CD4-positive, alpha-beta T cell treated with Interferon gamma for 1 hour (primary cell): ENCODE measurements at places on chromosomes 4 and X.

DNA sequence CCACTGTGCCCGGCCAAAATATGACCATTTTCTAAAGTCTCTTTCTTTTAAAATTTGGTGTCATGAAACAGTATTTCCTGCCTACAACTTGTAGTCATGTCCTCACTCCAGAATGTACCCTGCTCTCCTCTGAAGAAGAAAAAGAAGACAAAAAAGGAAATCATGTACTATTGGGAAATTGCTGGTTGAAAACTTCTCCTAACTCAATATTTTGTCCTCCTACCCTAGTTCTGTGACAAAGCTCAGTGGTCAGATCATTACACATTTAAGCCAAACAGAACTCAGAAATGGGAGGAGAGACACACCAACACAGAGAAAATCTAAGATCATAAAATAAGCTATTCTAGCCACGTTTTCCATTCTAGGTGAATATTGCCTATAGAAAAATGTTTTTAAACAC lies 127.7 kb downstream of the IRF2 start:
- no peak for DNase-seq

DNA sequence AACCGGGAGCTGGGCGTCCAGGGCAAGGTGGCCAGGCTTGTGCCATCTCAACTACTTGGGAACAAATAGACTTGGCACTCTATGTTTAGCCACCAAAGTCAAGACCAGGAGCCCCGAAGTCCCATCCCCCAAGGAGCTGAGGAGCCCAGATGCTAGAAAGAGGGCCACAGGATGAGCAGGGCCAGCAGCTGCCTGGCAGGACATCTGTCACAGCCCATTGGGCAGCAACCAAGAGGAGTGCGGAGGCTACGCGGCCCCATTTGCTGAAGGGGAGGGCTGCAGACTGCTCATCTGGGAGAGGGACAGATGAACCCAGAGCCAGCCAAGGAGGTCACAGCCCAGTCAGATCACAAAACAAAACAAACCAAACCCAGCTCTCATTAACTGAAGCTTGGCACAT lies 22.9 kb upstream of the SOWAHD start:
- DNase-seq: no peak

DNA sequence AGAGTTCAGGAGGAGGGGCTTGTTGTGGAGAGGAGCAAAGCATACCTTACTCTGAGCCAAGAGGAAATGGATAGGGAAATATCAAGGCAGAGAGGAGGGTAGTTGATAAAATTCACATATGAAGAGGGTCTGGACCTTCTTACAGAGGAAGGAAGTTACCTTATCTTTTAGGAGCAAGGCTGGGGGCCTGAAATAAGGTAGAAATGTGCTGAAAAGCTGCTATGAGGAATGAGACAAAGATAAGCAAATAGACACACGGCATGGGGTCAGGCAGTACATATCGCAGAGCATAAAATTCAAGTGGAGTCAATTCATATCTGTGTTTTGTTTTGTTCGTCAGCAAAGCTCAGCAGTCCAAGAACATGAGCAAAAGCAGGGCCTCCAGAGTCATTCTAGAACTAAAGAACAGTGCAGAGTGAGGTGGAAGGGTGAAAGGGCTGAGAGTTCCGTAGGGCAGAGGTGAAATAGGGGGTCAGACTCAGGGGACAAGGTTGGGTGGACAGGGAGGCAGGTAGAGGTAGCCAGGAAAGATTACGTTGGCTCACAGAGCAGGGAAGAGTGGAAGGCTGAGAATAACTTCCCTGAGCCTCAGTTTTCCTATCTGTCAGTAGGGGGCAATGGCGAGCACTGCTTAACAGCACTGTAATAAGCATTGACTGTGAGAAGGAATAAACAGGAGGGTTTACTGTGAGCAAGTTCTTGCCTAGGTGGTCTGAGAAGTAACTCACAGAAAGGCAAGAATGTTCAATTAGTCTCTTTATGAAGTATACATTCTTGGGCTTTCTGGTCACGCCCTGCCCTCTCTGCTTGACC lies 9.2 kb downstream of the VSIG4 start:
- no peak for DNase-seq

DNA sequence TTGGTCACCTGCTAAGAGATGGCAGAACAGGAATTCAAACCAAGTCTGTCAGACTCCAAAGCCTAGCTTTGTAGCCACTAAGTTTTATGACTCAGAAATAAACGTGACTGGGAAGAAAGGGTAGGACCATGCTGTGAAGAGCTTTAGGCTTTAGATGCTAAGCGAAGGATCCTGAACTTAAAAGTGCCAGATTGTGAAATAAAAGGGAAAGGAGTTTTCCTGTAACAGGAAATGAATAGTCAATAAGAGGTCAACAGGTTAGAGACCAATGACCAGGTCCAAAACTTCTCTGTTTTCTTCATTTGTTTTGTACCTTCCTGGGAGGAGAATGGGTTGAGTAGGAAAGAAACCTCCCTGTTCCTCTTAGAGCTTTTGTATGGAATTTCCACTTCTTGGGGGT lies 98.8 kb upstream of the EOLA2 start:
- no peak for DNase-seq

DNA sequence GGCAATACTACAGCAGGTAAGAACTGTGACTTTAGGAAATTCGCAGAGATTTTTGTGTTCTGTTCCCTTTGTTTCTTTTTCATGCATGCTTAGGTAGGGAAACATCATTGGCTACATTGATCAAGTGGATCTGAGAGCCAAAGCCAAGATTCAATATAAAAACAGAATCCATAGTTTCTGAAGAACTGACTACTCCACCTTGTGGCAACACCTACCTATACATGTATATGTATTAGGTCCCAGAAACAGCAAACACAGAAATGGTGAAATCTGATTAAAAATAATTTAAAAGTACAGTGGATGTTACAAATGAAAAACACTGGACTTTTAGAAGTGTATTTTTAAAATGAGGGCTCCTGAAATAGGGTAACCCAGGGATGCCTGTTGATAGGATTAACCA lies 322.6 kb upstream of the MAOA start:
- DNase-seq: no peak

DNA sequence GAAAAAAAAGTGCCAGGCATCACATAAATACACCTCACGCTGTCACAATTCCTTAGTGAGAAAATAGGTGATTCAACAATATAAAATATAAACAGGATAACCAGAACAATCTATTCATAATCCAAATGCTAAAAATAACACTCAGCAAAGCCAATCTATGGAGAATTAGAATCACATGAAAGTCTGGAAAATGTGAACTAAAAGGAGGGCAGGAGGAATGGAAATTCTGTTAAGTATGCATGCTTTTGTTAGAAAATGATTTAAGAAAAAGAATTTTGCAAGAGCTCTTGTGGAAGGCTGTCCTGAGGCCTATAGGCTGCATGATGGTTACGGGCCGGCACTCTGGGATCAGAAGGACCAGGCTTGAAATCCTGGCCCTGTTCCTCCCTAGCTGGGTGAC lies 70.6 kb upstream of the PROM1 start:
- DNase-seq: no peak

GRCh38 chr4:84719115-84719514 lies 136.2 kb downstream of the CDS1 start:
- no peak for DNase-seq

- DNase-seq: no peak
These were observed 10.9 kb upstream of the WDFY3 start for GRCh38 chr4:84977396-84977795.

DNA sequence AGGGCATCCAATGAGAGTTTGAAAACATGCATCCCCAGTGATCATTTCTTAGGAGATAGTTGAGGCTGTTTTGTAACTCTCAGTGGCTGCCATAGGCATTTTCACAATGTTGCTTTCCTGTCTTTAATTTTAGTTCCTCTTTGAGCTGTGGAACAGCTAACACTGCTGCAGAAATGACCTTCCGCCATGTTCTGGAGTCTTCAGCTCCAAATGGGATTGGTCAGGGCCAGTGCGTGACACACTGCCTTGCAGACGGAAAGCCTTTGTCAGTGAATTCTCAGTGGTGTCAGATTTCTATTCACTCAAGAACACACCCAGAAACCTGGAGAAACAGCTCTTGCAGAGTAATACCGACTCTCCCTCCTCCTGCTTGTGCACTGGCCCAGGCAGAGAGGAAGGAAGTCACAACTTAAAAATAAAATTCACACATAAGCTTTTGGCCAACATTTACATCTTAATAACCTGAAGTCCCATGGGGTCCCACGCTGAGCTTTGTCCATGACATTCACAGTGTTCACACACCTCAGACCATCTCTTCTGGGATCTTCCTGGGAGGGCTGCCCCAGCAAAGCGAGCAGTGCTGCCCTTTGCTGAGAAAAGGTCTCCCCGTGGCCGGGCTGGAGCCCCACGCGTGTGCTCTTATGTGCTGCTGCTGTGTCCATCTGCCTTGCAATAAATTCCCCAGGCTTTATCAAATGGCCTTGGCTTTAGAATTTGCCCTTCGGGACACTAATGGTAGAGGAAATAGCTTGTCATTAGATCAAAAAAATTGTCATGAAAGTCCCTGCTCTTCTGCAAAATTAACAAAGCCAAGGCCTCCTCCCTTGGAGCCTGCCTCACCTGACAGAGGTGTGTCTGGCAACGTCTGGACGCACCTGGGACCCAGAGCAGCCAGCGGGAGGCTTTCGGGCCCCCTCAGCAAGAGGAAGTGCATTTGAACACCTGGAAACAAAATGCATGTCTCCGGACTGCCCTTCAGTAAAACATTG lies 126.8 kb downstream of the IRF2 start:
- peak; percentile 70 for DNase-seq

DNA sequence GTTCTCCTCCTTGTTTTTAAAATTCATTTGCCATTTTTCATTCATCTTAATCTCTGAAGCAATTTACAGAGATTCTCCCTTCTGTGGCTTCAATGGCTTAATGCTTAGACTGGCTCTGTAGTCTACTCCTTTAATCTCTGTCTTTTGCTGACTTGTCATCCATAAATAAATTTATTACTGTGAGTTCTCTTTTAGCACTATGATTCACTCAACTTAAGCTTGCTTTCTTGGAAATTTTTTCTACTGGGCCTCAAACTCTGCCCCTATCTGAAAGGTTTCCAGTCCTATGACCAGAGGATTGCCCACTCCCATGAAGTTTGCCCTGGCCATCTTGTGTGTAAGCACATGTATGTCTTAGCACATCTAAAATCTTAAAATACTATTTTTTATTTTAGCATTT lies 251.1 kb downstream of the DCLK2 start:
- no peak for DNase-seq

- no peak for DNase-seq
These were observed 70.7 kb upstream of the SH3RF1 start for GRCh38 chr4:169341490-169341889.

- no peak for DNase-seq
These were observed 921.9 kb upstream of the DIAPH2 start for GRCh38 chrX:95762716-95763115.

GRCh38 chr4:2714061-2714770 lies 41.9 kb downstream of the TNIP2 start:
- DNase-seq: peak; percentile 9

DNA sequence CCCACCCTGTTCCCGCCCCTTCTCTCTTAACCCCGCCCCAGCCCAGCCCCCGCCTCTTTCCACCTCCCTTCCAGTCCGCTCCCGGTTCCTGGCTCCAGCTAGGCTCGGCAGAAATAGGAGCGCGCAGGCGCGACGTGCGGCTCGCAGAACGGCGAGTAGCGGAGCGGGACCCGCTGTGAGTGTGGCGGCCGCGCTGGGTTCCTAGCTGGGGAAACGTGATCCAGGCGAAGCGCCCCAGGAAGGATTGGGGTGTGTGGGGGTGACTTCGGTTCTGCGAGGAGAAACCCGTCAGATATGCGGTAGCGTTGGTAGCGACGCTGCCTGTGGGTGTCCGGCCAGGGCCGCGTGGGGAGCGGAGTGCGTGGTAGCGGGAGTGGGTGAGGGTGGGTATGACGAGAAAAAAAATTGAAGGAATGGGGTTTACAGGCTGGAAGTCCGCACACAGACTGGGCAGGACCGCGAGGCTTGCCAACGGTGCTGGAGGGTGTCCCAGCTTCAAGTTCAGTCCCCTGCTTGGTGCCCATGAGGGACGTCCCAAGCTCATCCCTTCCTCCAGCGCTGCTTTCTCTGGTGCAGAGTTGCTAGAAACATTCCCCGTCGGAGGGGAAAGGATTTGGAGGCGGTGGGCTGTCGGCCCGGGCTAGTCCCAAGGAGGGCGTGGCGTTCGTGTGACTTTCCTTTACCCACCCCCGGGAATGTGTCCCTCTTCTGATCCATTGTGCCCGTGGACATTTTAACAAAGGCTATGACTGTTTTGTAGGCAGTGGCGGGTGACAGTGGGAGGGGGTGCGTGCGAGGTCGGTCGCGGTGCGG lies at the start of gene PRRG1:
Gene PRRG1, plus strand, starts transcription at position 144 of the 813 bp plus-strand sequence. CDS start 56,886 bp downstream, outside the sequence.
- no peak for DNase-seq

DNA sequence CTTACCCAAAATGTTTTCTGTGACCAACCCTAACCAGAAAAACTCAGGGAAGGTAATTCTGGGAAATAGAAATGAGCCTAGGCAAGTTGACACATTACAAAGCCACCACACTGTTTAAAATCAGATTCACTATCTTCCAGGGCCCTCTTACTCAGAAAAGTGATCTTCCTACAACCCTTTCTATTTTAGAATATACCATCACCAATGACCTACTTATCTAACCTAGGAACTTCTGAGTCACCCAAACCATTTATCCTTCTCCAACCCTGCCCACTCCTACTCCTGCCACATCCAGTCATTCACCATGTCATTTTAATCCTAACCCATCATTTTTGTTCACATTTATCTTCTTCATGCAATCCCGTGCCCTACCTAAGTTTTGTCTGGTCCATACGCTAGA lies 89.9 kb downstream of the FTHL17 start:
- DNase-seq: no peak

GRCh38 chr4:38330936-38331335 lies 333.1 kb upstream of the KLF3 start:
- no peak for DNase-seq

DNA sequence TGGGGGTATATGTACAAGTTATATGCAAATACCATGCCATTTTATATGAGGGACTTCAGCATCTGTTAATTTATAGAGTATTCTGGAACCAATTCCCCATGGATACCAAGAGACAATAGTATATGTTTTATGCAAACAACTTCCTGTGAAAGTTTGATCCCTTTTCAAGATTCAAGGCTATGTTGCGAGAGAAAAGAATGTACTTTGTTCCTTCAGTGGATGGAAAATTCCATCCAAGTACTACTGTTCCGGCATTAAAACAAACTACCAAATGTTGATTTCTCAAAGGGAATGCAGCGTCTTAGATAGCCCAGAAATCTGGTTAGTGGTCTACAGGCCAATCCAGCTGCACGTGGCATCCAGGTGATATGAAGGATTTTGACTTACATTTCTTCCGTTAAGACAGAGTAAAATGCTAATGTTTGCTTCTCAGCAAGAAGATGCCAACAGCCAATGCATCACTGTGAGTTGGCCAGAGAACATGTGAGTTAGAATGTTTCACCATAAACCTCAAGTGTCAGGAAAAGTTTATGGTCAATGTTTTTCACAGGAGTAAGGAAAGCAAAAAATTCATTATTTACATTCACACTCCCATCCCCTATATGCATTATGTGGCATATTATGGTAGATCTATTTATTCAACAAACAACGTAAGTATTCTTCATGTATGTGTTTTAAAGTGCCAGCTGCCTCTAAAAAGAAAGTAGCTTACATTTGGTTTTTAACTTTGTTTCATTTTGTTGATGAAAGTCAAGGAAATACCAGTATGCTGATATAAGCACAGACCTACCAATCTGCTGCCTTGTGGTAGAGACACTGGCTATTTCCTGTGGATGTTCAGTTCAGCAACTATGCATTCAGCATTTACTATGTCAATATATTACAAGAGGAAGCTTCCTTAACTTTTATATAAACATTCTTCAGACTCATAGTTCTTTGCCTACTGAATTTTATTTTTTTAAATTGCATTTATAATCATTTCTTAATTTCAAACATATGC lies 44.4 kb downstream of the METTL14 start:
- DNase-seq: no peak

- DNase-seq: no peak
These were observed 36.7 kb downstream of the DIAPH2 start for GRCh38 chrX:96721354-96721753.

- DNase-seq: no peak
These were observed 173.8 kb upstream of the RAI2 start for GRCh38 chrX:18034945-18035344.
